ENCODE measurements at places on chromosomes 3 and 15.
A peak's percentile ranks its signal among the peaks of the same experiment; 100 is the strongest.

DNA sequence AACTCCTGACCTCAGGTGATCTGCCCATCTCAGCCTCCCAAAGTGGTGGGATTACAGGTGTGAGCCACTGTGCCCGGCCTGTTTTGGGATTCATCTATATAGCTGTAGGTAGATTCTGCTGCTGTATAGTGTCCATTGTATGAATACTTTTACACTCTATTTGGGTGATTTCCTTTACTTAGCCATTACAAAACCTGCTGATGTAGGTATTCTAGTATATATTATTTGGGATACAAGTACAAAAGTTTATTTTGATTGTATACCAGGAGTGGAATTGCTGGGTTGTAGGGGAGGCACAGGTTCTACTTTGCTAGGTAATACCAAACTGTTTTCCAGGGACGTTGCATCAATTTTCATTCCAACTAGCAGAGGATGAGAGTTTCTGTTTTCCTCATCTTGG, 9.5 kb upstream of the OXSR1 start:
- DNase-seq, result no peak

DNA sequence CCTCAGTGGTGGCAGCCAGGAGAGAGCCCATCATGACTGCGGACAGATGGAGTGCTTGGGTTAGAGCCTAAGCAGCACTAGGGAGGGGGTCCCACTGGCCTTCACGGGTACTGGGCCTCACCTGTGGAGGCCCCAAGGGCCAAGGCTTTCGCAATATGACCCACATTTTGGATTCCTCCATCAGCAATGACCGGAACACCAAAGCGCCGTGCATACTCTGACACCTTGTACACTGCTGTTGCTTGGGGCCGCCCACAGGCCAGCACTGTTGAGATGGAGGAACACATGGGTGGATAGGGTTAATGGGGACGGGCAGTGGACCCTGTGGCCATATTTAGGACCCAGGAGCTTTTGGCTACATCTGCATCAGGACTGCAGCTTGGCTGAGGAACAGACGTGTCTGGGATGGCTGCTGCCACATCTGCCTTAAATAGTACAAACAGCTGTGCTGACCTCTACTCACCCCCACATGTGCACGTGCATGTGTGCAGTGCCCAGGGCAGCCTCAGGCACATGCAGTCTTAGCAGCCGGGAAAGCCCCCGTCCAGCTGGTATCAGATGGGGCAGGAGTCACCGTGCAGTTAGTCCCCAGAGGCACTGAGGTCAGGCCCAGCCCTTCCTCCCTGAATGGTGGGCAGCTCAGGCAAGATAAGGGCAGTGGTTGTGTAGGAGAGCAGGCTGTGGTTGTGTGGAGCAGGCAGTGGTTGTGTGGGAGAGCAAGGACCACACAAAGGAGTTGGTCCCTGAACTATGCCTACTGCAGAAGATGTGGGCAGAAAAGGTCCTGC, 3.3 kb downstream of the NDUFAF3 start:
- DNase-seq, result peak; percentile 59

DNA sequence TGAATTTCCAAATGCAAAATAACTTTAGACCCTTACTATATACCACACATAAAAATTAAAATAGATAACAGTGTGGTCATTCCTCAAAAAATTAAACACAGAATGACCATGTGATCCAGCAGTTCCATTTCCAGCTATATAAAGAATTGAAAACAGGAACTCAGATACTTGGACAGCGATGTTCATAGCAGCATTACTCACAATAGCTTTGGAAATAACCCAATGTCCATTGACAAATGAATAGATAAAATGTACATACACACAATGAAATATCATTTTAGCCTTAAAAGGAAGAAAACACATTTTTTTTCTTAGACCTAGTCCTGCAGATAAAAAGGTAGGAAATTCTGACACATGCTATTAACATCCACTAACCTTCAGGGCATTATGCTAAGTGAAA, 26.7 kb downstream of the RAD51 start:
- DNase-seq, result no peak

DNA sequence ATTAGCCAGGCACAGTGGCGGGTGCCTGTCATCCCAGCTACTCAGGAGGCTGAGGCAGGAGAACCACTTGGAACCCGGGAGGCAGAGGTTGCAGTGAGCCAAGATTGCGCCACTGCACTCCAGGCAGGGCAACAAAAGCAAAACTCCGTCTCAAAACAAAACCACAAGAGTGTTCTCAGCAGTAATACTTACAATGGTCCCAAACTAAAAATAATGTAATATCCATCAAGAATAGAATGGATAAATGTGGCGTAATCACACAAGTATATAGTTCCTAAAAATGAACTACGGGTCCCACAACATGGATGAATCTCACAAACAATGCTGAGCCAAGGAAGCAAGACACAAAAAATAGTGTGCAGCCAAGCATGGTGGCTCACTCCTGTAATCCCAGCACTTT, 39.2 kb downstream of the STAG1 start:
- no peak for DNase-seq

GRCh38 chr15:91952216-91952615, 98.7 kb downstream of the SLCO3A1 start:
- DNase-seq, result no peak

Data from osteoblast (primary cell).